NCI-H446 treated with DMSO at 0.1 percent for 48 hours (cell line): ENCODE measurements at places on chromosomes 13 and 19.

GRCh38 chr13:74528734-74529513 lies 394.7 kb upstream of the KLF12 start:
- DNase-seq, result no peak

DNA sequence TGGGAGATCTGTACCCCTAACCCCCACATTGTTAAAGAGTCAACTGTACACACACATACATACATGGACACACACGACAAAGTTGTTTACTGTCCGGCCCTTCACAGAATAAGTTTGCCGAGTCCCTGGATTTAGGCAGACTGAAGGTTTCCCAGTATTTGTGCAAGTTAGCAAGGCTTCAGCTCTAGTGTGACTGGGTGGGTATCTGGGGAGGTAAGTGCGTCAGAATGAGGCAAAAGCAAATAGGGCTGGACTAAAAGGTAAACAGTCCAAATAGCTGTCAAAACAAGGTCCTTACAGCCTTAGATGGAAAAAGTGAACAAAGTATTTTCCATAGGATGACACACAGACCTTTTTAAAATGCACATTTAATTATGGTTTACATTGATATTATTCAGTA lies 228.4 kb upstream of the UFM1 start:
- DNase-seq, result no peak

GRCh38 chr19:11252665-11253355 lies 9.5 kb downstream of the DOCK6 start:
- no peak for DNase-seq

- DNase-seq, result no peak
Measured at GRCh38 chr19:57807541-57807940, 7.2 kb downstream of the ZNF552 start.

DNA sequence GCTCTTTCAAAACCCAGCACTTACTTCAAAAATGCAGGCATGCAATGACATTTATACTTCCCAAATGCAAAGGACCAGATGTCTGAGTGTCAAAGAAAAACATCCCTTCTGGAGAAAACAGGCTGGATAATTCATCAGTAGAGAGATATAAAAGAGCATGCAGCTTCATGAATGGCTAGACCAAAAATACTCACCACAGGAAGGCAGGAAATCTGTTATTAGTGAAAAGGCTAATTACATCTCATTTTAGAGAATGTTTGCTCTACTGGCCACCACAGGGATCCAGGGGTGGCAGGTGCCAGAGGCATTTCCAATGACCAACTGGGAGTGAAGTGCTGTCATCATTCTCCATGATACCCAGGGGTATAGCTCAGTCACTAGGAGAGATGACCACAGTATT lies 106.5 kb downstream of the LHFPL6 start:
- DNase-seq, result no peak

DNA sequence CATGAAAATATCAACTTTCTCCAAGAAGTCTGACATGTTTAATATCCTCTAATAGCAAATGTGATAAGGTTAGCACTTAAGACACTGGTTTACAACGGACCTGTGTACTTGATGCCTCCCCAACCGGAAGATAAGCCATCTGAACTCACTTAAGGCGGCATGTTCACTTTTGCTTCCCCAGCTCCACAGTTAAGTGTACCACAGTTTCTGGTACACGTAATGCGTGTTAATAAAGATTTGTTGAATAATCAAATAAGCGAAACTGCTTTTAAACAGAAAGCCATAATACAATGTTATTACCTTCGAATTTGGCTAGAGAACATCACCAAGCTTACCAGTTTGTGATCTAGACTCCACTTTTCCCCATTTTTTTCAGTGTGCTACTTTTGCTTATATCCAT lies 1.4 kb upstream of the PAN3 start:
- no peak for DNase-seq

GRCh38 chr13:111397202-111397880 lies 76.9 kb downstream of the TEX29 start:
- DNase-seq, result no peak

- no peak for DNase-seq
Measured at GRCh38 chr19:54473071-54473891, at the start of gene CDC42EP5. Gene CDC42EP5 (minus strand): TSS chr19:54473296. CDS start chr19:54465547, 7,749 bp downstream.

GRCh38 chr19:10729411-10729810 lies 11.5 kb downstream of the DNM2 start:
- no peak for DNase-seq

GRCh38 chr19:47315125-47315821 lies 5.6 kb downstream of the C5AR1 start:
- DNase-seq, result no peak

DNA sequence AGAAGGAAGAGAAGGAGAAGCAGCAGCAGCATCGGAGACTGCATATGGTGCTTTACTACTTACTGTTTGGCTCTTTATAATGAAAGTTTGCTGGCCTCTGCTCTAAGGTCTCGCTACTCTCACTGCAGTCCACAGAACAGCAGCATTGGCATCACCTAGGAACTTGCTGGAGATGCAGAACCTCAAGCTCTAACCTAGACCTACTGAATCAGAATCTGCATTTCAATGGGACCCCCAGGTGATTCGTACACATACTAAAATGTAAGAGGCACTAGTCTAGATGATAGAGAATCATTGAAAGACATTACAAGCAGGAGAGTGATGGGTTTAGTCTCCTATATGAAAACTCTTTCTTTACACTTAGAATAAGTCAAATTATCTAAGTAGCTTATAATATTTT lies 270.6 kb downstream of the KLF5 start:
- no peak for DNase-seq

DNA sequence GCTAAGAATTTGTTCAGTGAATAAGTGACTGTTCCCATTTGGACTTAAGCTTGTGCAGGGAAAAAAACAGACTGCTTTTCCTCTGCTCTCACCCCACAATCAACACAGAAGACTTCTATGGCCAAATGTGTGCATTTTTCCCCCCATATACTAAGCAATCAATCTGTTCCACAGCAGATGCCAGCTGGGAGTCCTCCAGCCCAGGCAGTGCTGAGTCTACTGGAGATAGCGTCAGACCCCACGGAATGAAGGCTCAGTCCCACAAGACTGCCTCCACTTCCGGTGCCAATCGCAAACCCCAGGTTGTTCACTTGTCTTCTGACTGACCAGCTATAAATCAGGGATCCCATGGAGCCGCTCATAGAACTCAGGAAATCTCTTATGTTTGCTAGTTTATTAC lies 69.5 kb upstream of the ANKRD10 start:
- no peak for DNase-seq

- peak; percentile 36 for DNase-seq
Measured at GRCh38 chr19:13277104-13277809, 127.0 kb downstream of the IER2 start.

DNA sequence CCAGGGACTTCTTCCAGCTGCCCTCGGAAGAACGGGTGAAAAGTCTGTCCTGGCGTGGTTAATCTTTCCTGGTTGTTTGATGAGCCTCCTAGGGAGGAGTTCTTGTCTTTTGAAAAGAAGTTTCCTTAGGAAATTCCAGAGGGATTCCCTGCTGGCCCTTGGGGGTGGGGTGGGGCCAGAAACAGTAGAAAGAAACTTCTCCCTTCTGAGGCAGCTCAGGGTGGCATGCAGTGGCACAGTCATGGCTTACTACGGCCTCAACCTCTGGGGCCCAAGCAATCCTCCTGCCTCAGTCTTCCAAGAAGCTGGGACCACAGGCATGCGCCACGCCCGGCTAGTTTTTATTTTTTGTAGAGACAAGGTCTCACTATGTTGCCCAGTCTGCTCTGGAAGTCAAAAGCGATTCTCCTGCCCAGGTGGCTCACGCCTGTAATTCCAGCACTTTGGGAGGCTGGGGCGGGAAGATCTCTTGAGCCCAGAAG lies 1.5 kb downstream of the ZNF101 start:
- no peak for DNase-seq

GRCh38 chr13:49667773-49668172 lies 23.5 kb downstream of the EBPL start:
- no peak for DNase-seq

GRCh38 chr19:56367829-56368711 lies 25.3 kb downstream of the ZNF582 start:
- peak; percentile 46 for DNase-seq

- DNase-seq, result no peak
Measured at GRCh38 chr19:50658441-50659317, 9.4 kb downstream of the C19orf81 start.

DNA sequence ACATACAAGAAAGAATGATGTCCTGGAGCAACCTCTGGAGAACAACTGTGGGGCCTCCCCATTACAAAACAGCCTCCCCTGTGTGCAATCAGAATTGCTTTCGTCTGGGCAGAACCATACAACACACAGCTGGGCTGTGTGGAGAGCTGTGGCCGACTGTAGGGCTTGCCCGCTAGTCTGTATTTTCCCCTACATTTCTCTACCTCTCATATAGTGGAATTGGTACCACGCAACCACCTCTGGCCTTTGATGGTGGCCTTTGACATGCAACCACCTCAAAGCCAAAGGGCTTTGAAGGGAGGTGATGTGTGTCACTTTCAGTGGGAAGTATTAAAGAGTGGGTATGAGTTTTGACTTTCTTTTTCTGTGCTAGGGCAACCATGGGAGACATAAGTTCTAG lies 34.0 kb downstream of the GARRE1 start:
- DNase-seq, result no peak

- no peak for DNase-seq
Measured at GRCh38 chr13:92670096-92670495, 556.5 kb upstream of the GPC6 start.

DNA sequence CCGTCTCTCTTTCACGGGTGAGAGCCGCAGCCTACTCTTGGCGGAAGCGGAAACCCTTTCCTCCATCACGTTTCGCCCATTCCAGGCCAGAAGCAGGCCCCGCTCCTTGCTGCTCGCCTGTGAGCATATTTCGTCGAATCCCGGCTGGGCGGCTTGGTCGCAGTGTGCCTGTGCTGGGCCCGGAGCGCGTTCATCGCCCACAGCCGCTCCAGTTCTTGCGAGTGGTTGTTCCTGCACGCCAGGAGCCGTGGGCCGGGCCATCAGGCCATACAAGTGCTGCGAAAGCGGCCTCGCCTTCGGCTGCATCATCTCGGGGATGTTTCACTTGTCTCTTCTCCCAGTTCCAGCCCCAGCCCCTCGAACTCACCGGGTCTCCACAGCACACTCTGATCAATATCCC lies 65.0 kb downstream of the ZNF627 start:
- no peak for DNase-seq
